Activated CD4-positive, alpha-beta memory T cell treated with anti-CD3 and anti-CD28 coated beads, Interleukin-2, amount 10 ng/mL, durations not matched to agents 7 days and 5 days (primary cell): ENCODE measurements at places on chromosomes 6 and 20. TPM values are rescaled to one million over a fixed set of nuclear protein-coding genes. Genes with fewer than 3 reads are reported as not detected.

GRCh38 chr6:21840428-21840827 is 246.9 kb downstream of the SOX4 start:
- DNase-seq: no peak

GRCh38 chr6:7672066-7673062 is 53.5 kb upstream of the BMP6 start:
- DNase-seq: no peak

- no peak for DNase-seq
Measured at GRCh38 chr6:157980288-157981131, 1.2 kb upstream of the SYNJ2 start.

DNA sequence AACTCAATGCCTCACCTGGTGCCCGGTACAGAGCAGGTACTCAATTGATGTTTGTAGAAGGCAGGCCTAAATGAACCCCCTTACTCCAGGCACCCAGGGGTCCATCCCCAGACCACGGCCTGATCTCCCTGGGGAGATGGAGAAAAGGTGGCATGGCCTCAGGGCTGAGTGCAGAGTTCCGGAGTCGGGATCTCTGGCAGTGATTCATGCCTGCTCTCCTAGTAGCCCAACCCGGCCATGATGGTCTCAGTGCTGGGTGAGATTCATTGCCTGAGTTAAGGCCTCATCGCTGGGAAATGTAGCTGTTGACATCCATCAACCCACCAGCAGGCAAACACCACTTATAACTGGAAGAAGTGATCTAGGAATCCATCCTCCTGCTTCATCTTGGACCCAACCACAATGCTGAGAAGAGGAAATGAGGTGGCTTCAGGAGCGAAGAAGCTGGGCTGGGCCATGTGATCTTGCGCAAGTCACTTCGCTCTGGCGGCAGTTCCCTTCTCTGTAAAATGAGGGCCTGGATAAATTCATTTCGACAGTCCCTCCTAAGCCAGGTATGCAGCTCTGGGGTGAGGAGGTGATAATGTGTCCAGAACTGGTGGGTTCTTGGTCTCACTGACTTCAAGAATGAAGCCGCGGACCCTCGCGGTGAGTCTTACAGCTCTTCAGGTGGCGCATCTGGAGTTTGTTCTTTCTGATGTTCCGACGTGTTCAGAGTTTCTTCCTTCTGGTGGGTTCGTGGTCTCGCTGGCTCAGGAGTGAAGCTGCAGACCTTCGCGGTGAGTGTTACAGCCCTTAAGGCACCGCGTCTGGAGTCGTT is 24.7 kb downstream of the ETV7 start:
- no peak for DNase-seq

GRCh38 chr20:59030911-59031563 is 1.1 kb downstream of the ATP5F1E start:
- no peak for DNase-seq

DNA sequence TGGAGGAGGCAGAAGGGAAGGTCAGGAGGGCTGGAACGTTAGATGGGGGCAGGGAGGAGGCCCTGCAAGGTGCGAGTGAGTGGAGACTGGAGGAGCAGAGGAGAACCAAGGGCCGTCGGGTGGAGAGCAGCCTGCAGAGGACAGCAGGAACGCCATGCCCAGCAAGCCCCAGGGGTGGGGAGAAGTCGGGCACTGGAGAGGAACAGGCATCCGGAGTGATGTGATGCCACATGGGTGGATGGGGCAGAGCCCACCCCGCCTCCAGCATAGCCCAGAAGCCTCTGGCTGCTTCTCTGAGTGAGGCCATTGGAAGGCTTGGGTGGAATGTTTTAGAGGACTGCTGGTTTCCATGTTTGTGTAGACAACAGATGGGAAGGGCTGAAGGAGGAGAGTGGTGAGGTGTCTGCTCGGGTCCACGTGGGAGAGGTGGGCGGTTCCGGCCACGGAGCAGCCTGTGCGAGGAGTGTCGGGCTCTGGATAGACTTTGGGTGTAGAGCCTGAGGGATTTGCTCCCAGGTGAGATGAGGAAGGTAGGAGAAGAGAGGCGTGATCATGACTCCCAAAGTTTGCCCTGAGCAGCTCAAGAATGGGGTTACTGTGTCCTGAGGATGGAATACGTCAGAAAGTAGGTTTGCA is 221.4 kb downstream of the SMOC2 start:
- DNase-seq: no peak

- no peak for DNase-seq
Measured at GRCh38 chr20:24834310-24834709, 114.8 kb upstream of the CST7 start.

GRCh38 chr6:118985123-118985830 is 50.3 kb upstream of the MCM9 start:
- no peak for DNase-seq

DNA sequence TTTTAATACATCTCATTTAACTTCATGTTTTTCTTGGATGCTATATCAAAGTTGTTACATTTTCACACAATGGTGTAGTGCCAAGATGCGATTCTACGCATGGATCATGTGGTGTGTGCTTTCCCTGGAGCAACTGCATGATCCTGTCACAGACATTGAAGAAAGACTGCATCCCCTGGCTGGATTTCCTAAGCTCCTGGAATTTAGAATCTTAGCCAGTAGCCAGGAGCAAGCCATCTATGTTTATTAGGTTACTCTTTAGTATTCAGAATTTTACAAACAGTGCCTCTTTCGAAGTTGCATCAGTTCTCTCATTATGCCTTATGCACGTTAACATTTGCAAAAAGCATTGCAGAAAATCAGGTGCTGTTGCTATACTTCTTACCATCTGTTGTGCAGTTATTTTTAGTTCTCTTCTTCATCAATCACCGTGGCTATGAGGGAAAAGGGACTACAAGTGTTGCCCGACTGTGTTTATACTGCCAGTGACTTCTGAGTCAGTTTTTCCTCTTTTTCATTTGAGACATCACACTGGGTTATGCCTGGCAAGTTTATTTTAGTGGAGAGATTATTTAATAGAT is 584.2 kb downstream of the BCKDHB start:
- no peak for DNase-seq

GRCh38 chr6:10478187-10479040 is 42.7 kb upstream of the GCNT2 start:
- DNase-seq: no peak

- DNase-seq: peak; percentile 87
Measured at GRCh38 chr6:31356946-31357466, at the start of gene HLA-B. TSS of gene HLA-B (minus strand) at chr6:31357179. CDS start at chr6:31357158, 21 bp downstream.

The THBD gene
- total RNA-seq: not detected

The NRSN1 gene
- not detected for total RNA-seq

The PAX1 gene
- total RNA-seq: not detected

The TCEA2 gene
- 74.1 TPM for total RNA-seq
